Globus pallidus (tissue), 1 donor: ENCODE measurements at places on chromosomes 7 and 10.

DNA sequence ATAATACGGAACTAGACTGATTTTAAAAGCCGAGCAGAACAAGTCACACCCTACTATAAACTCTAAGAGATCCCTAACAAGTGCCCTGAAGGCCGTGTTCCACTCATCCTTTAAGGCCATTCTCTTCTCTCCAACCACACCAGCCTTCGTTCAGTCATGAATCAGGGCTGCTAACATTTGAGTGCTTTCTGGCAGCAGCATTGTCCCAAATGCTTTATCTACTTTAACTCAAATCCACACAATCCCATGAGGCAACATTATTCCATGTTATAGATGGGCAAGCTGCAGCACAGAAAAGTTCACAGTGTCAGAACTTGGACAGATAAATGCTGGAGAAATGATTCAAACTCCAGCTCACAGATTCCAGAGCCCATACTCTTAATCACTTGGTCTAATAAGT is 73.5 kb downstream of the MALSU1 start:
- no peak for DNase-seq

- DNase-seq = no peak
Measured at GRCh38 chr10:30763918-30764317, 134.4 kb upstream of the LYZL2 start.

DNA sequence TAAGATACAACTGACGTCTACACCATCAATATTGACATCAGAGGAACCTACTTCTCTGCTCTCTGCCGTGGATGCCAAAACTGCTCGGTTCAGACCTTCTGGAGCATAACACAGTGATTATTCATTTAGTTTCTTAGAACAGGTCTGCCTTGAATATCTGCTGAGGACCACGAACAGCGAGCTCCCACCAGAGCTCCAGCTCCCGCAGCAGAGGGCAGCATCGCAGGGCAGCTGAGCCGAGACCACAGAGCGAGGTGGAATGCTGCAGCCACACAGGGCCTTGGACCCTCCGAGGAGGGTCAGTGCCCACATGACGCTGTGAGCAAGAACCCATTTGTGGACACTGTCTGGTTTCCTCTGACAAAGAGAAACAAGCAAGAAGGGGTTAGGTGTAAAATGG is 6.8 kb downstream of the VIPR2 start:
- no peak for DNase-seq

GRCh38 chr7:55140221-55140940 is 121.6 kb downstream of the EGFR start:
- no peak for DNase-seq

GRCh38 chr7:82699773-82700186 is 256.2 kb upstream of the CACNA2D1 start:
- DNase-seq = no peak

DNA sequence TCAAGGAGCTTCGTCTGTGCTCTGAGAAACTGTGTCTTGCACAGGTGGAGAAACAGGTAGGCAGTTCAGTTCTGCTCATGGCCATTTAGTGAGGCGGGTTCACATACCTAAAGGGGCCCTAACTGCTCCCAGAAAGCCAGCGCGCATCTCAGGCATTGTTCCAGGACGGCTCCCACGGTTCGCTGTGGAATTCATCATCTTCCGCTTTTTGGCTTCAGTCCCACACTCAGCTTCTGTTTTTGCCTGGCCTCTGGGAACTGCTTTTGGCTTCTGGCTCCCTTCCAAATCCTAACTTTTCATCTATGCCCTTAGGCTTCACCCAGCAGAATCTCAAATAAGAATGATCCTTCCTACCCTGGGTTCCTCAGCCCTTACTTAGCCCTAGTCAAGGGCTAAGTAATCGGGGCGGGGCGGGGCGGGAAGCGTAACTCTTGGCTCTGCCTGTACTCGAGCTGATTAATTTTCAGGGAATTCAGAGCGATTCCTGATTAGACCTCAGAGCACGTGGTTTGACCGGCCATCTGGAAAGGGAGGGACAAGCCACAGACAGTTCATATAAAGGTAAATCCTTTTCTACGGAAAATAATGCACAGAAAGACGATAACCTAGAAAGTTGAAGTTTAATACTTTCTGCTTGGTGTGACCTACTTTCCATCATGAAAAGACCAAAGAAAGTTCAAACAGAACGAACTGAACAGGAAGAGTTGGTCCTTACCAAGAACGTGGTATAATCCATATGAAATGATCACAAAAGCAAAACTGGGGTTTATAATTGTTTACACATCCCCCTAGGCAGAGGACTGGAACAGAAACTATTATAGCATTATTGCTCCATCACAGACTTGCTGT is 105.7 kb downstream of the ST8SIA6 start:
- DNase-seq = peak; percentile 3

- no peak for DNase-seq
Measured at GRCh38 chr10:131363416-131363815, 51.9 kb upstream of the TCERG1L start.

GRCh38 chr7:113622796-113623195 is 296.0 kb downstream of the PPP1R3A start:
- DNase-seq = no peak

GRCh38 chr7:115549910-115550309 is 480.7 kb downstream of the TFEC start:
- no peak for DNase-seq

DNA sequence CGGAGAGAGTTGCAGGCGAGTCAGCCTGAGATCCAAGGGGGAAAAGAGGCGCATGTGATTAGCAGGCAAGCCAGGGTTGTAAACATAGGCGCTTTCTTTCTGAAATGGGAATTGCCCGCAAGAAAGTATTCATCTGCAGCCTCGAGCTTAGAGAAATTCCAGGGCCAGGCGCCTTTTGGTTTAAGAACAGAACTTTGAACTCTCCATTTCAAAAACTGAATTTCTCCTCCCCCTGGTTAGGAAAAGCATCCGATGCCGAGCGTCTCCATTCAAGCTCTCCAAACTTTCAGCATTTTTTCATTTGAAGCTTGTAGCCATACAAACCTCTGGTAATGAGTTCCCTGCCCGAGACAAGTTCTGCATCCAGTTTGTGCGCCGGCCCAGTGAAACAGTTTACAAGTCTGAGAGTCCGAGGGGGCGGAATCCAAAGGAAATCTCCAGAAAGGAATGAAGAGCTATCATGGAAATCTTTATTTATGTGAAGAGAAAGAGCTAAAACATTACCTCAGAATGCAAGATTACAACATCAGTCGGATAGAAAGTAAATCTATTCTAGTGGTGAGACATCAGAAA is 69.9 kb downstream of the FAM204A start:
- peak; percentile 52 for DNase-seq

DNA sequence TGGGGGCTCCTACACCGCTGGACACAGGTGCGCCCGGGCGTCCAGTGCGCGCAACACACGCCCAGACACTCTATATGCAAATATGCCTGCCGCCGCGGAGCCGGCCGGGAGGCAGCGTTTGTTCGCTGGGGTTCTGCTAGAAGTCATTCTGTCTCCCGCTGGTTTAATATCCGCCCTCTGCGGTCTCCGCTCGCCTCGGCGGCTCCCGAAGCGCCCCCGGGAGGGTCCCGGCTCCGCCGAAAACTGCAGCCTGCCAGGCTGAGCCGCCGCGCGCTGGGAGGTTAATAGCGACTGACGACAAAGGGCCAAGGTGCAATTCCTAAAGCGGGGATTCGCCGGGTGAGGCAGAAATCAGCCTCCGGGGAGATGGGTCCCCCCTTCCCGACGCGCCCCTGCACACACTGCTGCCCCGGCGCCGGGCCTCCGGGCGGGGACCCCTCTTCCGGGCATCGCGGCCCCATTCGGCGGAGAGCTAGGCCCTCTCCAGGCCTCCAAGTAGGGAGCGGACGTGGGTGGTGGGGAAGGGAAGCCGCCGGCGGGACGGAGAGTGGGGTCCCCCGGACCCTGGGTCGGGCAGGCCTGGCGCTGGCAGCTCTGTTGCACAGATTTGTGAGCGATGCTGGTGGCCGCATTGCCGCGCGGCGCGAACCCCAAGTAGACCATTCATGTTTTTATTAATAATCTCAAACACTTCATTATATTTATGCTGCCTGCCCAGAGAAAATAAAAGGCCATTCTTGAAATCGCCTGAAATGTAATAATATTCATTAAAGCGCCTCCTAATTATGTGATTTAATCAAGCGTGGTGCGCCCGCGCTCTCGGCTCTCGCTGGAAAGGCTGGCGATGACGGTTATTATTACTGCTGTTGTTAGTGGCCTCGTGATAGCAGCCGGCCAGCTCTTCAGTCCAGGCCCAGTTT is 9.1 kb downstream of the EN2 start:
- no peak for DNase-seq

GRCh38 chr10:43299579-43299978 is 32.7 kb upstream of the RASGEF1A start:
- no peak for DNase-seq

- no peak for DNase-seq
Measured at GRCh38 chr10:48282829-48283228, 8.3 kb upstream of the FRMPD2 start.

GRCh38 chr10:124561206-124561605 is 99.6 kb downstream of the LHPP start:
- no peak for DNase-seq

GRCh38 chr7:131090886-131091692 is 236.6 kb upstream of the MKLN1 start:
- no peak for DNase-seq

DNA sequence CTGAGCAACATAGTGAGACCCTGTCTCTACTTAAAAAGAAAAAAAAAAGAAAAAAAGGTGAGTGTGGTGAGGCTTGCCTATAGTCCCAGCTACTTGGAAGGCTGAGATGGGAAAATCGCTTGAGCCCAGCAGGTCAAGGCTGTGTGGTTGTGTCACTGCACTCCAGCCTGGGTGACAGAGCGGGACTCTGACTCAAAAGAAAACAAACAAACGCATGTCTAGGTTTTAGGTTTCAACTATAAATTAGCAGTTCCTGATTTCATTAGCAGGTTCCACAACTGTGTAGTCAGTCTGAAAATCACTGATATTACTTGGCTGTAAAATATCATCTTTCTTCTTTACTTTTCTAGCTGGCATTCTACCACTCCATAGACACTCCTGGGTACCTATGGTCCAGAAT is 155.7 kb upstream of the HGF start:
- no peak for DNase-seq

DNA sequence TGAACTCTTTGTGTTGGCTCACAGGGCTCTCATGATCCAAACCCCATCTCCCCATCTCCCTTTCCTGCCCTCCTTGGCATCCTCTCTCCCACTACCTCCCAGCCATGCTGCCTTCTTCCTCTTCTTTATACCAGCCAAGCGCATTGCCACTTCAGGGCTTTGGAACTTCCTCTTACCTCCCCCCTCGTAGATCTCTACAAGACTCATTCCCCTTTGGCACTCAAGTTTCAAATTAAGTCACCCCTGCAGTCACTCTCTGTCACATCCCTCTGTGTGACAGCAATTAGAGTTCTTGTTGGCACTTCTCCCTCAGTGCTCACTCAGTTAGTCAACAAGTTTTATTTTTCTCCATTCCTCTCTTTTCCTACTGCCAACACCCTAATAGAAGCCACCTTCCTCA is 20.8 kb upstream of the NRP1 start:
- DNase-seq = peak; percentile 42

DNA sequence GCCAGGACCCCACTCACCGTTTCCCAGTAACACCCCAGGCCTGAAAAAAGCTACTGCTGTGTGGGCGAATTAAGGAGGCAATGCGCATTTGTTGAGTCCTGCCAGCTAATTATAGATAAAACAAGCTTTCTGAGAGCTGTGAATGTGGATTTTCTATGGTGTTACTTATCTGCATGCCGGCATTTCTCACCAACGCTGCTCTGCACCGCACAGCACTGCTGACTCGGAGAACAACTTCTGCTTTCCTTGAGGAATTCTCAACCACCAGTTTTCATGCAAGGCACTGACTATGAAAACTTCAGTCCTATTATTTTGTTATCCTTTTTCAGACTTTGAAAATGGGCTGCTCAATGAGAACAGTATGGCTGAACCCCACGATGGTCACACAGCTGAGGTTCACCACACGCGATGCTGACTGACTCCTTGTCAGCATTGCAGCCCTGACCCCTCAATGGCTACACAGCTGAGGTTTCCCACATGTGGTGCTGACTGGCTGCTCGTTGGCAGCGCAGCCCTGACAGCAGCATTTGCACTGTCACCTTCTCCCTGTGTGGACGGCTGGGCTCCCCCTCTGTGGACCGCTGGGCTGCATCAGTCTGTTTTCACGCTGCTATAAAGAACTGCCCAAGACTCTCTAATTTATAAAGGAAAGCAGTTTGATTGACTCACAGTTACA is 190.6 kb downstream of the DIP2C start:
- DNase-seq = no peak

GRCh38 chr10:97353945-97354344 is 19.4 kb upstream of the FRAT2 start:
- DNase-seq = no peak

DNA sequence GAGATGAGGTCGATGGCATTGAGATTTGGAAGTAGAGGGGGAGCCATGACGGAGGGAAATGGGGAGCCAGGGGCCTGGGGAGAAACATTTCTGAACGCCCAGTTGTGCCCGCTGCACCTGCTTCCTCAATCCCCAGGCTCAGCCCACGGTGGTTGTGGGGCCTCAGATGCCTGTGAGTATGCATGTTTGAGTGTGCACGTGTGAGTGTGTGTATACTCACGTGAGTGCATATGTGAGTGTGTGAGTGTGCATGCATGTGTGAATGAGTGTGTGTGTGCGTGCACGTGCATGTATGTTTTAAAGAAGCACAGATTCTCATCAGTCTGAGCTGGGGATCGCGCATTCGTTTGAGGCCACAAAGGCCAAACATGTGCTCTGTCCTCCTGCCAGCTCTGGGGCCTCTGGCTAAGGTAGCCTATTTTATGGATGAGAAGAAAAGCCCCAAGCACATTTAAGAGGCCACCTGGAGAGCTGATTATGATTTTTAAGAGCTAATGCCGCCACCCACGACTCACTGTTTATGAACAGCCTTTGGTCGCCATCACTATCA is 154.8 kb downstream of the ARHGAP12 start:
- no peak for DNase-seq

- no peak for DNase-seq
Measured at GRCh38 chr10:97876402-97876801, 26.8 kb downstream of the GOLGA7B start.

DNA sequence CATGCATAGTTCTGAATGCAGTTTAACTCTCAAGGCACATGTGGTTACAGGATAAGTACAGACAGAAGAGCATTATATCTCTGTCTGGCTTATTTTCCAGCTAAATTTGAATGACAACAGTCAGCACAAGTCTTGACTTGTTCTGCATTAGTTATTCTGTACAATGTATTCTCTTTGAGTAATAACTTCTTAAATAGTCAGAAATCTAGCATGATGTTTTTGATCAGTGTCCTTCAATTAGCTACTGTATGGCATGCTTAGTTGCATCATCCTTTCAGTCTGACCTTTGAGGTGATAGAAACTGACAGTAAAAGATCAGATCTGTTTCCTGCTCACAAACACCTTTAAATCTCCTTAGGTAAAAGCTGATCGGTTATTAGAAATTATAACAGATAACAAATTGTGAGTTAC is 118.1 kb downstream of the ARL4A start:
- no peak for DNase-seq

GRCh38 chr10:78727728-78728127 is 341.0 kb upstream of the ZMIZ1 start:
- no peak for DNase-seq

- no peak for DNase-seq
Measured at GRCh38 chr7:85520175-85520574, 333.3 kb upstream of the SEMA3D start.
